ENCODE measurements at places on chromosomes 2 and 18.
A peak's percentile ranks its signal among the peaks of the same experiment; 100 is the strongest.

GRCh38 chr2:12217175-12217574 lies 470.7 kb downstream of the LPIN1 start:
- no peak for DNase-seq

DNA sequence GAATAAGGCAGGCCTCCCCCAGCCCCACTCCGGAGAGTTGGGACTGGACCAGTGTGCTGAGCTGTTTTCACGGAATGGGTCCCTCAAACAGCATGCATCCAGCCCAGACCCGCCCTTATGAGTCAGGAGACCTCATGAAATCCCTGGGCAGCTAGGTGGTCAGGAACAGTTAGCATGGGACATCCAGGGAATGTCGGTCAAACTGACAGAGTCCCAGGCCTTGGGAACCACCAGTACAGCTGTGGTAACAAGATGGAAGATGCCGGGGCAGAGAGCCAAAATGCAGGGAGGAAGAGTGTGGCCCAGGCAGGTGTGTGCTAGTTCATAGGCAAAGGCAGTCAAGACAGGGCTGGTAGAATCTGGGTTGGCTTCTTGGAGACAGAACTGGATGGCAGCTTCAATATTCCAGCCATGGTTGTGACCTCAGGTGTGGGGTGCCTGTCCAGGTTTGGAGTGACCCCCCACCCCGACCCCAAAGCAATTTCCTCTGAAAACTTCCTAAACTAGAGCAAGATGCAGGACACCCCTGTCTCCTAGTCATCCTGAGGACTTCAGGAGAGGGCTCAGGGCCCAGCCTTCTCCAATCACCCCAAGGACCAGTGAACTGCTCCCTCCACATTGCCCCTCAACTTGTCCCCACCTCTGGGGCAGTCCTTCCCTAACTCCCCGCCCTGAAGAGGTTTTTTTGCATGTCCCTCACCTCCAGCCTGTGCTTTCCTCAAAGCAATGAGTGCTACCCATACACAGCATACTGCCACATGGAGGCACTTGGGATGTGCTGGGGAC lies 46.5 kb downstream of the KCNIP3 start:
- peak; percentile 19 for DNase-seq

GRCh38 chr2:122031544-122032263 lies 276.3 kb downstream of the TSN start:
- no peak for DNase-seq

DNA sequence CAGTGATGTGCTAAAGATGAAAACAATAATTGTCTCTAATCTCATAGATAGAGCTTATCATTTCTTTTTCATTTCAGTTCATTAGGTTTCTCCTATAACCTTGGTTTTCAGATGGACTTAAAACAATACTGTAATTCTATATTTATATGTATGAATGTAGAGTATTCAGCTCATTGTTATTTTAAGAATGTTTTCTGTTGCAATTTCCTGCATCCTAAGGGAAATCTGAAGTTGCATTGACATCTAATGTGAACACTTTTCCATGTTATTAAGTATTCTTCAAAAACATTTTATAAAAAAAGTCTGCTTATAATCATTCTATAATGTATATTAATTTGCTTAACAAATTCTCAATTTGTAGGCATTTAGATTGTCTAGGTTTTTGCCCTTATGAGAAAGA lies 288.9 kb downstream of the XIRP2 start:
- no peak for DNase-seq

Data from pancreas (tissue), 10 donors.